Fibroblast of the aortic adventitia (primary cell): ENCODE measurements at places on chromosomes 5 and 9. TPM values are rescaled to one million over a fixed set of nuclear protein-coding genes. Genes with fewer than 3 reads are reported as not detected.

Gene AGXT2
- not detected in 2 replicates for total RNA-seq

Gene DMRT2
- total RNA-seq: 0.18 TPM in 1 of 2 replicates, not detected in the other

GRCh38 chr5:14726066-14726838, 61.7 kb downstream of the OTULIN start:
- no peak for DNase-seq

DNA sequence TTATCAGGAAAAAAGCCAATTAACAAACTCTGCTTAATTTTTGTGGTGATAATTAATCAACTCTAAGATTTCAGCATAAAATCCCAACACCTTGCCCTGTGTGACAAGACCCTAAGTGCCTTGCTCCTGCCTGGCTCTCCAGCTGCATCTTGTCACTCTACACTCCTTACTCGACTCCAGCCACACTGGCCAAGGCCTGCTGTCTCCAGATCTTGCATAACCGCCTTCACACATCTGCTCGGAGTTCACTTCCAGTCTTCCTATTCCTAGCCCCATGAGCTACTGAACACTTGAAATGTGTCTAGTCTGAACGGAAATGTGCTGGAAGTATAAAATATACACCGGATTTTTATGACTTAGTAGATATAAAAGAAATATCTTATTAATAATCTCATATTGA, 259.6 kb downstream of the EPB41L4A start:
- DNase-seq: no peak

DNA sequence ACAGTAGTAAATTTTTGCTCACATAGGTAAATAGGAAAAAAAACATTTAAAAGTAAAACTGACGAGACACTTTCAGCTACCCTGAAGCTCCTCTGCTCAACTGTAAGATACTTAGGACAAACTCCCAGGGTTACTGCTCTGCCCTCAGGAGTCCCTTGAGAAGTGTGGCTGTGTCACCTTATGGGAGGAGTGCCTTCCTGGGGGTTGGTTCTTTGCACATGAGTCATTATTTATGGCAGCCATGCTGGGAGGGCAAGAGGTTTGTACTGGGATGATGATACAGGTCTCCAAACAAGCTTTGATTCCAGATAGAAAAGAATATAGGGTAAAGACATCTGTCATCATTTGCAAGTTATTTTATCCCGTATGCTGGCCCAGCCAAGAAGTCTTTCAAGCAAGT, 45.9 kb downstream of the TTC1 start:
- DNase-seq: no peak
